ENCODE measurements at places on chromosomes 4 and X. TPM values are rescaled to one million over a fixed set of nuclear protein-coding genes. Genes with fewer than 3 reads are reported as not detected.

DNA sequence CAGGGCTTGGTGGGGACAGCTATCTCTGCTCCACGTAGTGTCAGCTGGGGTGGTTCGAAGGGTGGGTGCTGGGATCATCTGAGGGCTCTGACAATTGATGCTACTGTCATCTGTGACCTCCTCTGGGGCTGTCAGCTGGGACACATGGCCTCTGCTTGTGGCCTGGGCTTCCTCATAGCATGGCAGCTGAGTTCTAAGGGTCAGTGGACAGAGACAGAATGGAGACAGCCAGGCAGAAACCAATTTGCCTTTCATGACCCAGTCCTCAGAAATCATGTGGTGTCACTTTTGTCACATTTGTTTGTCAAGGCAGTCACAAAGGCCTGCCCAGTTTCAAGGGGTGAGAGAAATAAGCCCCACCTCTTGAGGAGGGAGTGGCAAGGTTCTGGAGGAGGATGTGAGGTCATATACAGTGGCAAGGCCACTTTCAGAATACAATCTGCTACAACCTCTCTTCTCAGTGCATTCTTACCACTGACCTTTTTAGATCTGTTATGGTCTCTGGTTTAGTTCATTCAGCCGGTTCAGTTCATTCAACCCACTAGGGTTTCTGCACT is 103.6 kb upstream of the BCOR start:
- no peak for DNase-seq

GRCh38 chr4:74338792-74339333 is 26.1 kb upstream of the EREG start:
- no peak for DNase-seq

DNA sequence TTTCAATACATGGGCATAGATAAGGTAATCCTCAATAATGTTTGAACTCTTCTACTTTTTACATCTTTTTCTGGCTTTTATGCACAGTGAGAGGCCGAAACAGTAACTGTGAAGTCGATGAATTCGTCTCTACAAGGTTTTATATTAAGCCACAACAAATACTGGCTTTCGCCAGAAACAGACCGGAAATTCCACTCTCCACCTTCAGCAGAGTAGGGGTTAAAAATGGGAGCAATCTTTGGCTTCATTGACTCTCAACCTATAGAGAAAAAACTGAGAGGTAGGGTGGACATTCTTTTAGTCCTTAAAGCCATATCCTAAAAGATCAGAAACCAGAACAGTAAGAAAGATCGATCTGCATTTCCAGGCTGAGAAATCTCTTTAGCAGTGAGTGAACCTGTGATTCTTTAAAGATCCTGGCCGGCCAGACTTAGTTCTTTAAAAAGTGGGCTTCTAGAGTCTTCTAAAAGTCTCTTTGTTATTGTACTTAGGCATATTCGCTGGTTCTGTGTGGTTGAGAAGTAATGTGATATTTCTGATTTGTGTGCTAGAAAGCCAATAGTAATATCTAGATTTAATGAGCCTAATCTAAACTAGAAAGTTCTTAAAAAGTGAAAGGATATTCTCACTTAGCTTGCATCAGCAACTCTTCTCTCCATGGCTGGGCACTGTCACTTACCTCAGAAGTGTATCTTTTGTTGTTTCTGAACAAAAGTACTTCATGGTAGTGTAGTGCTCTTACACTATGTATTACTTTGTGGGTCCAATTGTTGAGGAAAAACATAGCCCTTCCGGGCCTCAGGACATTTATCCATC is 2.0 kb downstream of the HSPA4L start:
- peak; percentile 69 for DNase-seq

- DNase-seq = no peak
These were observed 7.3 kb upstream of the KLHL8 start for GRCh38 chr4:87227751-87228151.

GRCh38 chr4:675980-676870 is 1.9 kb downstream of the MYL5 start:
- no peak for DNase-seq

S100G gene
- total RNA-seq = not detected

PDZD4 gene
- total RNA-seq = 0.33 TPM

FGFR3 gene
- 73.4 TPM for total RNA-seq
